ENCODE measurements at places on chromosomes 12 and 14.

GRCh38 chr12:130444061-130444460, 106.4 kb downstream of the PIWIL1 start:
- DNase-seq = no peak

DNA sequence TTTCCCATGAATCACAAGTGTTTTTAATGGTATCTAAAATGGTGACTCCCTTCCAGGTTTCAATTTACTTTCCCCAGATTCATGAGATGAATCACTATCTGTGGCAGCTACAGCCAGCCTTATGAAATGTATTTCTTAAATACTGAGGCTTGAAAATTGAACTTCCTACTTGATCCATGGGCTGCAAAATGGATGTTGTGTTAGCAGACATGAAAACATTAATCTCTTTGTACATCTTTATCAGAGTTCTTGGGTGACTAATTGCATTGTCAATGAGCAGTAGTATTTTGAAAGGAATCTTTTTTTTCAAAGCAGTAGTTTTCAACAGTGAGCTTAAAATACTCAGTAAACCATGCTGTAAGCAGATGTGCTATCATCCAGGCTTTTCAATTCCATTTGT, 250.8 kb downstream of the SLC6A15 start:
- no peak for DNase-seq

- DNase-seq = no peak
These were observed 28.8 kb upstream of the MAP3K9 start for GRCh38 chr14:70838076-70838475.

- no peak for DNase-seq
These were observed 897 bp upstream of the TEX22 start for GRCh38 chr14:105397350-105397931.

GRCh38 chr12:28239918-28240317, 49.7 kb downstream of the CCDC91 start:
- DNase-seq = no peak

GRCh38 chr14:74492776-74493342, at the start of gene NPC2:
TSS of gene NPC2 (minus strand) at chr14:74493305. CDS start at chr14:74493274, 31 bp downstream.
- DNase-seq = no peak

GRCh38 chr12:57475271-57476161, 4.2 kb downstream of the ARHGAP9 start:
- DNase-seq = peak; percentile 52

GRCh38 chr12:81627336-81628189, 131.6 kb downstream of the PPFIA2 start:
- DNase-seq = peak; percentile 51

- DNase-seq = no peak
These were observed 81.3 kb downstream of the SSPN start for GRCh38 chr12:26276709-26277108.

- DNase-seq = no peak
These were observed 15.0 kb upstream of the TBX5 start for GRCh38 chr12:114420944-114421335.

GRCh38 chr14:92930737-92931602, 8.0 kb downstream of the CHGA start:
- peak; percentile 58 for DNase-seq

- no peak for DNase-seq
These were observed 6.9 kb downstream of the PCK2 start for GRCh38 chr14:24100982-24101494.

- no peak for DNase-seq
These were observed 14.7 kb upstream of the HHIPL1 start for GRCh38 chr14:99630202-99630601.

DNA sequence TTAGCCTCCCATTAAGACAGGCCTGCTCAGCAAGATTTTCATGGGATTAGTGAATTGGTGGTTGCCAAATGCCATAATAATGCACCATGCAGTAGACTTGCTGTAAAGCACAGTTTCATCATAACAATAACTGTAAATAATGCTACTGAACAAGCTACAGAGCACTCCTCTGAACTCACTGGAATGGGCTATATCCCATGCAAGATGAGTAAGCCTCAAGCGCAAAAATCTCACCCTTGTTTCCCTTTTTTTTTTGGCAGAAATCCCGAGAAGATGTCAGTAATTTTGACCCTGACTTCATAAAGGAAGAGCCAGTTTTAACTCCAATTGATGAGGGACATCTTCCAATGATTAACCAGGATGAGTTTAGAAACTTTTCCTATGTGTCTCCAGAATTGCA, 145.9 kb upstream of the HIF1A start:
- no peak for DNase-seq

DNA sequence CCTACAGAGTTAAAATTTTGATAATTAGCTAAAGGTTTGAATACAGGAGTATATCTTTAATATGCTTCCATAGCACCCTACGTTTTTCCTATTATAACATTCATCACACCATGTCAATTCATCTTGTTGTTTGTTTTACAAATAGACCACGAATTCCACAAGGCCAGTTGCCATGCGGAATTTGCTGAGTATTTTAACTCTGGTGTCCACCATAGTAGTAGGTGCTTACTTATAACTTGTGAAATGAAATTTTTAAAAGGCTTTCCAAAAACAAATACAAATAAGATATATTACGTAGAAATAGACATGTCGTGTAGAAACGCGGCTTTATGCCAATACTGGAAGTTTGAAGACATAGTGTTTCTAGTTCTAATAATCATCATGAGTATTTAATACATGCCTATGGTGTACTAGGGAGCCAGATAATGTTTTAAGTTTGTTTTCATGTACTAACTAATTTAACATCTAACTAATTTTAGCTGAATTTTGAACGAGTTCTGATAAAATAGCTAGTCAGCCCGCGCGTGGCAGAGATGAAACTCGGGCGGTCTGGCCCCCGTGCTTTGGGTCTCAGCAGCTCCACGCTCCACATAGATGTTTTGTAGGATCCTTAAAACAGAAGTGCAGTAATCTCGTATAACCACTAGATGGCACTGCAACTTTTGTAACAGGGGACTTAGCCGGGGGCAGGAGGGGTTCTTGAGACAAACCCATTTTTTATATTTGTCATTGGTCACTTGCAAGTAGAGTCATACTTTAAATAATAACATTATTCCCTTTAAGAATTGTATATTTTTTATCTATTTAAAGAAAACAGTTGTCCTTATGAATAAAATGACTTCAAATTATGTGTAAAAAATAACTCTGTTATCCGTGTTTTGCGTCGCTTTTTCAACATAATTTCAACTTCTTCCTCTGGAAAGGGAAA, 10.2 kb downstream of the CD69 start:
- peak; percentile 73 for DNase-seq

Measured in AG08395 (cell line).